ENCODE measurements at places on chromosomes 4 and X.

DNA sequence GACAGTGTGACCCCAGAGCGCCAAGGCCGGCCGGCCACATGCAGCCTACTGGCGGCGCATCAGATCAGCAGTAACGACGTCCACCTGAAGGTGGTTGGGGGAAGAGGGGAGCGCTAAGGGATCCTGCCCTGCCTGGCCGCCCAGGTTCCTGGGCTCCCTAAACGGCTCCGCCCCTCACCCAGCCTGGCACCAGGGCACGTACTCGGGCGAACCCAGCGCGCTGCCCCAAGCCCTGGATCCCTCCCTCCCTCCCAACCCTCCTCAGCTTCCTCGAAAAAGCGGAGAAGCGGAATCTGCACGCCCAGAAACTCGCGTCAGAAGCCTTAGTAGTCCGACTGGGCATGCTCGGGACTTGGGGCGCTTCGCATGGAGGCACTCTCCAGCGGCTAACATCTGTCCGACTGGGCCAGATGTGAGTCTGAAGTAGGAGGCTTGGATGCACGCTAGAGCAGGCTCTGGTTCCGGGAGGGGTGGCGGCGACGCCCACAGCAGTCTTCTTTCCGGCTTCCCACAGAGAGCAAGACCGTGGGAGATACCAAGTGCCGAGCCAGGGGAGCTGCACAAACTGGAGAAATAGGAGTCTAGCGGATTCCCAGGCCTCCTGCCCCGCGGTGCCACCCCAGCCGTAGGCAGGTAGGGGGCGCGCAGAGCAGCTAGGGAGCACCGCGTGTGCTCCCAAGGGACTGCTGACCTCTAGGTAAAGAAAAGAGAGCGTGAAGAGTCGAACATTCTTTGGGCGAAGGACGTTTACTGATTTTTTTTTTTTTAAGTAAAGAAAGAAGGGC lies 114.3 kb upstream of the TEX13C start:
- DNase-seq: no peak

- no peak for DNase-seq
These were observed 136.8 kb upstream of the AFF2 start for GRCh38 chrX:148363471-148364235.

GRCh38 chr4:151029537-151029936 lies 14.5 kb upstream of the LRBA start:
- no peak for DNase-seq

GRCh38 chrX:30690330-30690729 lies 37.1 kb downstream of the GK start:
- no peak for DNase-seq

- no peak for DNase-seq
These were observed 37.5 kb downstream of the PHEX start for GRCh38 chrX:22069586-22069985.

DNA sequence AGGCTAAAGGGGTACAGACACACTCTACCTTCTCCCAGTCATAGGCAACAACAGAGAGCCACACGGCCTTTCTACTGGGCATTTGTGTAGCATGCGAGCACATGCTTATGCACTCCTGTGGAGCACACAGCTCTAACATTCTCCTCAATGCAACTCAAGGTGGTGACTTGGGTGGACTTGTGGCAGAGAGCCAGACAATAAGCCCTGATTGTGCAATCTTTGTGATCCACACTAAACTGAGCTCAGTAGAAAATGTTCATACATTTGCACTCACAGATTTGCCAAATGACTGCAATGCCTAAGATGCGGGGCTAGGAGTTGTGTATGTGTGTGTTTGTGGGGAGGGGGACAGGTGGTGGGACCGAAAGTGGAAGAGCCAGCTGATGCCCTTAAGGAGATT lies 31.4 kb upstream of the SETD7 start:
- no peak for DNase-seq

- no peak for DNase-seq
These were observed 499.7 kb upstream of the POU3F4 start for GRCh38 chrX:83008415-83008814.

GRCh38 chrX:16524316-16524715 lies 125.6 kb upstream of the S100G start:
- no peak for DNase-seq

- no peak for DNase-seq
These were observed 505.0 kb downstream of the TECRL start for GRCh38 chr4:63904201-63904600.

- no peak for DNase-seq
These were observed 62.0 kb downstream of the CCSER1 start for GRCh38 chr4:90189178-90189577.

DNA sequence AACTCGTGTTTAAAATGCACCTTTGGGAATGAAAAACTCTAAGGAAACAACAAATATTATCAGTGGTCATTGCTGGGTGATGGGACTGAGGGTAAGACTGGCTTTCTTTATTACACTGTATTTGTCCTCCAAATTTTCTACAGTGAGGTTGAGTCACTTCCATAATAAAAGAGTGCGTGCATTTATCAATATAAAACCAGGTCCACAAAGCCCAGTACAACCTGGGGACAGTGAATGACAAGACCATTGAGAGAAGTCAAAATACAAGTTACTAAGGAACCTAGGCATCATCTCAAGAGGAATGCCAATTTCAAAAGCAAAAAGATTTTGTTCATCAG lies 76.4 kb downstream of the MAGED4 start:
- DNase-seq: no peak

GRCh38 chr4:146762016-146762415 lies 123.3 kb downstream of the POU4F2 start:
- no peak for DNase-seq

All from vagina (tissue), 2 donors.